ENCODE measurements at places on chromosomes 7 and 10.

- DNase-seq: no peak
Measured at GRCh38 chr10:102010961-102011360, 45.0 kb downstream of the ARMH3 start.

- no peak for DNase-seq
Measured at GRCh38 chr10:72087392-72087968, 871 bp downstream of the SPOCK2 start.

- peak; percentile 20 for DNase-seq
Measured at GRCh38 chr7:102152672-102153598, 133.7 kb upstream of the SH2B2 start.

DNA sequence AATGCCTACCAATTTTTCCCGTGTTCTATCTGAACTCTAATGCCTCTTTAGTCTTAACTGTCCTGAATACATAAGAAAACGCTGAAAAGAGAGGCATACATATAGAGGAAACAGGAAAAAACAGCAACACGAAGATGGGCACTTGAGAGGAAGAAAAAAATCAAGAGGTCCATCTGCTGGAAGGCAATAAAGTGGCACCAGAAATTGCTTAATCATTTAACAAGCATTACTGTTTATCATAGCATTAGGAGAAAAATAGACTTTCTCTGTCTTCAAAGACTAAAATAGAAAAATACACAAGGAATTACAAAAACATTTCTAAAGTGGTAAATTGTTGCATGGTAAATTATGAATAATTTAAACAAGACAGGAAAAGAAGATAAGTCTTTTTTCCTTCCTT, 35.0 kb downstream of the NSUN6 start:
- DNase-seq: no peak

DNA sequence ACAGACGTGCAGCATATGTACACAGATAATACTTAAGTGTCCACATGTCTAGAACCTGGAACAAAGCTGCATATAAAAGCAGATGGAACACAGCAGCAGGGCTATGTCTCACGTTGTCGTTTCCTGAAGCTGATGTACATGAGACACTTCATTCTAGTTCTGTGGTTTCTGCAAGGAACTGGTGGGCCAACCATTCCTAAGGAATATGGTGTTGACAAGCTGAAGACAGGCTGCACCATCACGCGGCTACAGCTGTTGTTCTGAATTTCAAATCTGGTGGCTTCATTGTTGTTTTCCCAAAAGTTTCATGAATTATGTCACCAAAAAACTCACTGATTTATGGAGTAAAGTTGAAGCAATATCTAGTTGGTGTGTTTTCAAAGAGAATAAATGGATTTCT, 33.7 kb downstream of the PRKAG2 start:
- no peak for DNase-seq

- DNase-seq: no peak
Measured at GRCh38 chr10:283916-284356, 148.7 kb downstream of the ZMYND11 start.

DNA sequence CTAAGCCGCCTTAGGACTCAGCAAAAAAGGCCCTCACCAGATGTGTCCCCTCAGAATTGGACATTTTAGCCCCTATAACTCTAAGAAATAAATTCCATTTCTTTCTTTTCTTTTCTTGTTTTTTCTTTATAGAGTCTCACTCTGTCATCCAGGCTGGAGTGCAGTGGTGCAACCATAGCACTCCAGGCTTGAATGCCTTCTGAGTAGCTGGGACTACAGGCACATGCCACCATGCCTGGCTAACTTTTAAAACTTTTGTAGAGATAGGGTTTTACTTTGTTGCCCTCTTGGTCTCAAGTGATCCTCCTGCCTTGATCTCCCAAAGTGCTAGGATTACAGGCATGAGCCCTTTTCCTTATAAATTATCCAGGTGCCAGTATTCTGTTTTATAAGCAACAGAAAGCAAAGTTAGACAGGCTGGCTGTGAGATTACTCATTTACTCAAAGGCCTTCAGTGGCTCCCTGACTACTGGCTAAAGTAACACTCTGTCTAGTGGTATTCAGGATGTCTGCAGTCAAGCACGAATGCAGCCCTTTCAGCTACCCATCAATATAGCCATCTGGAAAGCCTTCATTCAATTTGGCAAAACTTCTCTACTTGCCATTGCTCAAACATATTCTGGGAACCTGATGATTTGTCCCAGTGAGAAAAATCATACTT, 128.6 kb downstream of the ICA1 start:
- no peak for DNase-seq

GRCh38 chr7:148657929-148658328, 40.8 kb upstream of the CUL1 start:
- DNase-seq: no peak

- no peak for DNase-seq
Measured at GRCh38 chr7:153476166-153476565, 576.0 kb upstream of the DPP6 start.

DNA sequence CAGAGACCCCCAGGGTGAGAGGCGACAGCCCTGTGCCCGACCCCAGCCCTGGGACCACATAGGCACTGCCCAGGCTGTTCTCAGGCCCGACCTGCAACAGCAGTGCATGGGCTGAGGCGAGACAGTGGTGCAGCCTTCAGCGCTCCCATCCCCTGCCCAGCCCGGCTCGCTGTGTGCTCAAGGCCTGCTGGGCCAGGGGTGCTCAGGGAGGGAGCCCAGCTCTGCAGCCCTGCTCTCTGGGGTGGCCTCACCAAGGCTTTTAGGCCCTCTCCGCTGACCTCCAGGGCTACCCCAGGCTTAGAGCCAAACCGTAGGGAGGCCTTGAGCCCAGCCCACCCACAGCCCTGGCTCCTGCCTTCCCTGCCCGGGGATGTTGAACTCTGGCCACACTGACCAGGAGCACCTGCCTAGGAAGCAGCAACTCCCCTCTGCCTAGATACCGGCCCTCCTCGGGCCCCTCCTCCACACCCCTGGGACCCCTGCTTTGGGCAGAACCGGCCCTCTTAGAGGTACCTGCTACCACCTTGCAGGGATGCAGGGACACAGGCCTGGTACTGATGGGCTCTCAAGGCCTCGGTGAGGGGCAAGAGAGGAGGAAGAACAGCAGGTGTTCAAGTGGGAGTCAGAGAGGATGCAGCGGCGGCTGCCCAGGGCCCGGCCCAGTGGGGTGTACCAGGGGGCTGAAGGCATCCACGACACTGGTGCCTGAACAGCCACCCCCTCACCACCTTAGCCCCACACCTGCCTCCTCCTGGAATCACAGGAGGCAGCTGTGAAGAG, 231.5 kb downstream of the ELFN1 start:
- DNase-seq: no peak

DNA sequence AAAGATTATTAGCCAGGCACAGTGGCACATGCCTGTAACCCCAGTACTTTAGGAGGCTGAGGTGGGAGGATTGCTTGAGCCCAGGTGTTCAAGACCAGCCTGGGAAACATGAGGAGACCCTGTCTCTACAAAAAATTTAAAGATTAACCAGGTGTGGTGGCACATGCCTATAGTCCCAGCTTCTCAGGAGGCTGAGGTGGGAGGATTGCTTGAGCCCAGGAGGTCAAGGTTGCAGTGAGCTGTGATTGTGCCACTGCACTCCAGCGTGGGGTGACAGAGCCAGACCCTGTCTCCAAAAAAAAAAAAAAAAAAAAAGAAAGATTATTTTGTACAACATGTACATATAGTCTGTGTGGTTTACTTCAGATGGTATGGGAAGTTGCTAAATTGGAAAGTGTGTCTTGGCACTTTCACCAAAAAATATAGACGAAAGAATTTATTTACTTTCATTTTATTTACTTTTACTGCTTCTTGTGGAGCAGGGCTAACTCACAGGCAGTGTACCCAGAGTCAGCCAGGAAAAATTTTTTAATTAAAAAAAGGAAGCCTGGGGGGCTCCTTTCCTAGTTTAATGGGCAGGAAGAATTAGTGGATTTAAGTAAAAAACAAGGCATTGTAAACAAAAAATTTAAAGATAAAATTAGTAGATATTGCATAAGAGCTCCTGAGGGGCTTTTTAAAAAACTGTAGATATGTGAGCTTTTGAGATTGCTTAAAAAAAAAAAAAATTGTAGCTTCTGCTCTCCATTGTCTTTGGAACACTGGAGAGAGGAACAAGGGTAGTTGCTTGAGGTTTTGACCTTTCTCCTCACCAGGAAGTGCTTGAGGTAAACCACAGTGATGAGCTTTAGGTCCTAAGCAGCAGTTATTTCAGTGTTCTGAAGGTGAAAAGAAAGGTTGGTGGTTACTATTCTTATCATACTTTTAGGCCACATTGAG, 44.6 kb upstream of the VDAC2 start:
- no peak for DNase-seq

DNA sequence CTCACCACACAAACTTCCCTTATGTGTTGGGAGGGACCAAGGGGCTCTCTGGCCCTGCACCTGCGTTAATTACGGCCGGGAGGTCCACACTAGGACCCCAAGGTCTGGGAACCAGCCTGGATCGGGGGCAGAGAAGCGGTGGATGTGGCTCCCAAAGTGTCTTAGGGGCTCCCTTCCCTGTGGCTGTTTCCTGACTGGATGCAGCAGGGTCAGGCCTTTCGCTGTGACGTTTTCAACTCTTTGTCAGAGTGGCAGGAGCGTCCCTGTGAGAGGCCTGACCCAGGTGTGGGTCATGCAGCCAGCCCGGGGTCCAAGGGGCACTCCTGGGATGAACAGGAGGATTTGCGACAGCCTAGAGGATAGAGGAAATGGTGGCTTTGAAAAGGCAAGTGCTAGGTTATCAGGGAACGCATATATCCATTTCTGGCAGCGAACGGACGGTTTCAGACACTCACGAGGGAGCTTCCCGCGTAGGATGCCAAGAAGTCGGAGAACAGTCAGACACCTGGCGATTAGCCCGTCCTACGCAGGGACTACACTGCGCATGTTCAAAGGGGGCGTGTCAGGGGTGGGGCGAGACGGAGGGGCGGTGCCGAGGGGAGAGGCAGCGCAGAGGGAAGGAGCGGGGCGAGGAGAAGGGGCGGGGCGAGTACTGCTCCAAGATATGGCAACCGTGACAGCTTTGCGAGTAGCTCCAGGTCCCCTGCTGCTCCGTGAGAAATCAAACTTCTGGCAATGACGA, 46.2 kb upstream of the ZNF716 start:
- DNase-seq: no peak

DNA sequence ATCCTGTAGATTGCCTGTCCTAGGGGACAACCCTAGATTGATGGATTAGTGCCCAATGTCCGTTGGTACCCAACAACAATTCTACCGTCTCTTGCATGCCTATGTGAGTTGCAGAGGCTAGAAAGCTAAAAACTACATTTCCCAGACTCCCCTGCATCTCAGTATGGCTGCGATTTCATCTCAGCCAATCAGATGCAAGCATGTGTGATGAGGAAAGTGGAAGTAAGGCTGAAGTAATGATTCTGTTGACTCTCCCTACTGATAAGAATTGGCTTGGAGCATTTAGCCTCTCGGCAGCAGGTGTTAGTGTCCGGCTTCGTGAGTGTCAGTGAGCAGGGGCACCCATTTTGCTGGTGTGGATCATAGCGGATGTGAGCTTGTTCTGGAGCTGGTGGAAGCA, 171.9 kb downstream of the FGFR2 start:
- no peak for DNase-seq

DNA sequence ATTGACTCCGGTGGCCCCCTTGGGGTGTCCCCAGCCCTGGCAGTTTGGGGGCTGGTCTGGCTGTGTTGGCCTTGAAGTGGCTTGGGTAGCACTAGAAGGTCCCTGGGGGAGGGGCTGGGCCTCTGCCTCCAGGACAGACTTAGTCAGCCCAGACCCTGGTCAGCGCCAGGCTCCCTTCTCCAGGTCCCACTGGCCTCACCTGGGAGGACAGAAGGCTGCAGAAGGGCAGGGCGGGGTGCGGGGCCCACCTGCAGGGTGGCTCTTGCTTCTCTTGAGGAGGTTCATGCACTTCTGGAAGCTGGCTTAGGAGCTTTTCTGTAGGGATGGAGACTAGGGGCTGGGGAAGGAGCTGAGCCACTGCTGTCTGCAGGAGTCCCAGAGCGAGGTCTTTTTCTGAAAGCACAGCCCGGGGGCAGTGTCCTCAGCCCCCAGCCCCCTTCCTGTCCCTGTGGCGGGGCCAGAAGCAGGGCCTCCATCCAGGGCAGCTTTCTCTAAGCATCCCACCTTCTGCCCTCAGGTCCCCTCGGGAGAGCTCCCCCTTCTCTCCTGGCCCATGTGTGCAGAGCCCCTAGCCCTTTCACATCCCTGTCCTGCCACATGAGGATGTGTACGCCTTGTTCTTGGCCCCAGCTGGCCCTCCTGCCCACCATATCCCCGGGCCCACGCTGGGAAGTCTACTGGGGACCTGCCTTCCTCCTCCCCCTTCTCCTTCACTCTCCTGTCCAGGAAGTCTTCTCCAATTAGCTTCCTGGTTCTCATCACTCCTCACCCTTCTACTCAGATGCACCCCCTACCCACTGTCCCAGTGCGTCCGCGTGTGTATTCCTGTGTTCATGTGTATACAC, 11.0 kb downstream of the TBATA start:
- DNase-seq: no peak

DNA sequence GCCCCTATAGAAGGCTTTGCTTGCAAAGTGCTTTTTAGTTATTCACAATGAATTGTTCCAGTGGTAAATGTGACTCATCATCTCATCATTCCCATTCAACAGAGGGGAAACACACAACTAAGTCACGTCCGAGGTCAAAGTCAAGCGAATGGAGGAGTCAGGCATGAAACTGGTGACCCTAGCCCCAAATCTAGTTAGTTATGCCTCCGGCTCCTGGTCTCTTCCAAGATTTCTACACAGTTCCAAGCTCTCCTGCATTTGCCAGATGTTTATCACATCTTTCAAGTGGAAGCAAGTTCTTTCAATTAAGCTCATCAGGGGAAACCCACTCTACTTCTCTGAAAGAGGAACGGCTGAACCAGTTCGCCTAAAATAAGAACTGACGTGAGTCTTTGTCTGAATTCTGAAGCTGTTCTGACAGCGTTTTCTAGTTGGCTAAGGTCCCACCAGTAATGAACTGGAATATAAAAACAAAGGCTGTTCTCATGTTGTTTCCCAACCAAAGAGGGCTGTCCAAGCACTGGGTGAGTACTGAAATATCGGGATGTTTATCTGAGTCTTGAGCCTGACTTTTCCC, 140.9 kb upstream of the NRBF2 start:
- no peak for DNase-seq

DNA sequence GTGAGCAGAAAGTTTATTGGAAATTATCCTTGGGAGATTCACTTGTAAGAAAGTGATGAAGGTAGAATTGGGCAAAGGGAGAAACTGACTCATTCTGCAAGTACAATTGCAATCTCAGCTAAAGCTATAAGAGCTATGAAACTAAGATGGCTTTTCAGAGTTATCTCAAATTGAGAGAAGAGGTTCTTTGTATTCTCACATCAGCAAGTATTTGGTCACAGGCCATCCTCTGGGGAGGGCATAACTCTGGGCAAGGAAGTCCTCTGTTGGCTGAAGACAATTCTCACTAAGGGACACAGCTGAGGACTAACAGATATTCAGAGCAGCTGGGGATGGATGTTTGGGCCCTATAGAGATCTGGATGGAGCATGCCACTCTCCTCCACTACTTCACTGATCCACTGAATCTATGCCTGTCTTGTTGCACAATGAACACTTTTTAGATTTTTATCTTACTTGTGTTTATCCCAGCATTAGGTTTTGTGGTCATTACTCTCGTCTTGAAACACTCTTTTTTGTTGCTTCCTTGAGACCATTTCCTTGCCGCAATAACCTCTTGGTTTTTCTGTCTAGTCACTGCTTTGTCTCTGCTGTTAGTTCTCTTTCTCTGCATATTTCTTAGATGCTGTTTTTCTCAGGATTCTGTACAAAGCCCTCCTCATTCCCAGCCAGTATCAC, 115.1 kb downstream of the GNAI1 start:
- DNase-seq: no peak

Data from GM04503 (cell line).